Mammary epithelial cell (primary cell): ENCODE measurements at places on chromosomes 7 and 10. TPM values are rescaled to one million over a fixed set of nuclear protein-coding genes. Genes with fewer than 3 reads are reported as not detected.

RNF32 gene
- total RNA-seq, result 0.96 and 2.1 TPM in 2 replicates

GRCh38 chr7:137583172-137583571, 239.6 kb upstream of the PTN start:
- no peak for DNase-seq

- DNase-seq, result peak; percentile 9
These were observed 180.5 kb downstream of the SUGCT start for GRCh38 chr7:40315277-40315676.

DNA sequence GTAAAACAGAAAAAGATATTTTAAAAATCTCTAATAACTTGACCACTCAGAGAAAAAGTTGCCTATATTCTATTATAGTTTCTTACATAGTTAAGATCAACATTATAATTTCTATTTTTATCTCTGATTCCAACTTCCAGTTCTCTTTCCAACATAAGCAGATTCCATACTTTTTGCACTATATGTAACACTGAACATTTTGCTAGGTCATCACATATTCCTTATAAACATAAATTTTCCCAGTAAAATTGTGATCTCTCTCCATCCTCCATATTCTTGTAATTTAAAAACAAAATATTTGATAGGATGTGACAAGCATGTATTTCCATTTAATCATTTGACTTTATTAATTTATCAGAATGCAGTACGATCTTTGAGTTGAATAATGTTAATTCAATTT, 170.4 kb upstream of the THSD7A start:
- DNase-seq, result no peak
